CD4-positive, alpha-beta T cell treated with Interleukin-4 for 4 hours (primary cell): ENCODE measurements at places on chromosomes 7 and 10.

- no peak for DNase-seq
These were observed 76.1 kb upstream of the NPS start for GRCh38 chr10:127472976-127473375.

- DNase-seq, result no peak
These were observed 92.9 kb upstream of the STK17A start for GRCh38 chr7:43490016-43490415.

DNA sequence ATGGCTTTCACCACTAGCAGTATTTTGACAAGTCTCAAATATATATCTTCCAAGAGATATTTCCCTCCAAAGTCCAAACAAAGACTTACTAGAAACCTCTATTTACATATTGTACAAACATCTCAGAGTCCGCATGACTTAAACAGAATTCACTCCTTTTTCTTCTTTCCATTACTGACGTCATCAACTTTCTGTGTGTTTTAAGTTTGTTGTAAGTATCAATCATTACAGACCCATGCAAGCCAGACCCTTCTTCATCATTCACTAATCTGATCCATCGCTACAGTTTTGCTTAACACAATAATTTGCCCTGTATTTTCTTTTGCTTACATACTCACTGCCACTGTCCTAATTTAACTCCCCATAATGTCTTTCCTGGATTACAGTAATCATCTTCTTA, 51.9 kb downstream of the SEMA3A start:
- DNase-seq, result no peak

DNA sequence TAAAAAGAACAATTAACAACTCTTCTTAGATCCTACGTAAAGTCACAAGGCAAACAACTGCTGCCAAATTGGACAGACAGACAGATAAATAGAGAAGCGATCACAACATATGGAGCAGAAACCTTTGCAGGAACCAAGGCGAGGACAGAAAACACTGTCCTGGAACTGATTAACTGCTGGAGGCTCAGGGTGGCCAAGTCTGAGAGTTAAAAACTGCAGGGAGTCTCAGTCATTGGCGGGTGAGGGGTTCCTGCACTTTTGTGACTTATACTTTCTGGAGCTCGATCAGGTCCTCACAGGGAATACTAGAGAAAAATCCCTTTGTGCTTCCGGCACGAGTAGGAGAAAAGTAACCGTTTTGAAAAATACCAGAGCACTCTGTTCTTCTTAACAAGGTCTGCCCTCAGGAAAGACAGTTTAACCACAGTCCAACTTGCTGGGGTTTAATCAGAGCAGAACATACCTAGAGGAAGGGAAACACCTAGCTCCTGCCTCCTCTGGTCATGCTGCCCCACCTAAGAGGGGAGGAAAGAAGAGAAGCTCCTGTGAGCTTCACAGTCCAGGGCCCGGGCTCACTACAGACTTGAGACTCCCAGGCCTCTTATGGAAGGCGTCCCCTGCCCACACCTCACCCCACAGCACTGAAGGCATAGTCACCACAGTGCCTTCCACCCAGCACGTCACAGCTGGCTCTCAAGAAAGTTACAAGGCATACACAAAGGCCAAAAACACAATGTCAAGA, 74.9 kb downstream of the LARP4B start:
- DNase-seq, result no peak

DNA sequence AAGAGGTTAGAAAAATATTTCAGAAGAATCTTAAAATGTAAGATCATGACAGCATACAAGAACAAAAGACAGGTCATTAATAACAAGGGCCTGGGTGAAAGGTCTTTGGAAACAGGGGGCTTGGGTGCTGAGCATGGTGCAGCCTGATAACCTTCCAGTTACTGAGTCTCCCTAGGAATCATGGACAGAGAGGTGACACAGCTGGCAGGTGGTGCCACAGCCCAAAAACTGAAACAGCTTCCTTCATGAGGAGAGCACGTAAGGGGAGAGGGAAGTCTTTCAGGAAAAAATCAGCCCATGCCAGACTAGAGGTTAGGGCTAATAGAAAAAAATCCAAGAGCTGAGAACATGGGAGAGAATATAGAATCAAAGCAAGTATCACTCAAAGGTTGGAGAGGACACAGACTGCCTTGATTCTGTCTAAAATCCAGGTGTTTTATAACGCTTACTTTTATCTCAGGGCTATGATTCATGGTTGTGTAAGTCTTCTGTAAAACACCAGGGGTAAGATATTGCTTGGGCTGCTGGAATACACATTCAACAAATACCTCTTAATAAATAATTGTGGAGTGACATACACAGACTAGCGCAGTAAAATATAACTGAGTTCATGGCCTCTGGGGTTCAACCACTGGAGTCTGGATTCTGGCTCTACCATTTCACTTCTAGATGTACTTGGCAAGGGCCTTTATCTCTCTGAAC, 88.1 kb downstream of the SEMA3C start:
- DNase-seq, result no peak

DNA sequence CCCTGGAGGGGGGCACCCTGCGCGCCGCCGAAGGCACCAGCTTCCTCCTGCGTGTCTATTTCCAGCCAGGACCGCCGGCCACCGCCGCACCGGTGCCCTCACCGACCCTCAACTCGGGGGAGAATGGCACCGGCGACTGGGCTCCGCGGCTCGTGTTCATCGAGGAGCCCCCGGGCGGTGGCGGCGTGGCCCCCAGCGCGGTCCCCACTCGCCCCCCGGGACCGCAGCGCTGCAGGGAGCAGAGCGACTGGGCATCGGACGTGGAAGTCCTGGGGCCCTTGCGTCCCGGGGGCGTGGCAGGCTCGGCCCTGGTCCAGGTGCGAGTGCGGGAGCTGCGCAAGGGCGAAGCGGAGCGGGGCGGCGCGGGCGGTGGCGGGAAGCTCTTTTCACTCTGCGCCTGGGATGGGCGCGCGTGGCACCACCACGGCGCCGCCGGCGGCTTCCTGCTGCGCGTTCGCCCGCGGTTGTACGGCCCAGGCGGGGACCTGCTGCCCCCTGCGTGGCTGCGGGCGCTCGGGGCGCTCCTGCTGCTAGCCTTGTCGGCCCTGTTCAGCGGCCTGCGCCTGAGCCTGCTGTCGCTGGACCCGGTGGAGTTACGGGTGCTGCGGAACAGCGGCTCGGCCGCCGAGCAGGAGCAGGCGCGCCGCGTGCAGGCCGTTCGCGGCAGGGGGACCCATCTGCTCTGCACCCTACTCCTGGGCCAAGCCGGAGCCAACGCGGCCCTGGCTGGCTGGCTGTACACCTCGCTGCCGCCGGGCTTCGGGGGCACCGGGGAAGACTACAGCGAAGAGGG, 594 bp downstream of the CNNM1 start:
- no peak for DNase-seq

- DNase-seq, result no peak
These were observed 165.7 kb downstream of the C7orf25 start for GRCh38 chr7:42746214-42746613.

- DNase-seq, result no peak
These were observed 27.4 kb upstream of the DIP2C start for GRCh38 chr10:716821-717220.

GRCh38 chr10:11439523-11440053, 171.9 kb downstream of the USP6NL start:
- no peak for DNase-seq
